ENCODE measurements at places on chromosomes 7 and 10.

DNA sequence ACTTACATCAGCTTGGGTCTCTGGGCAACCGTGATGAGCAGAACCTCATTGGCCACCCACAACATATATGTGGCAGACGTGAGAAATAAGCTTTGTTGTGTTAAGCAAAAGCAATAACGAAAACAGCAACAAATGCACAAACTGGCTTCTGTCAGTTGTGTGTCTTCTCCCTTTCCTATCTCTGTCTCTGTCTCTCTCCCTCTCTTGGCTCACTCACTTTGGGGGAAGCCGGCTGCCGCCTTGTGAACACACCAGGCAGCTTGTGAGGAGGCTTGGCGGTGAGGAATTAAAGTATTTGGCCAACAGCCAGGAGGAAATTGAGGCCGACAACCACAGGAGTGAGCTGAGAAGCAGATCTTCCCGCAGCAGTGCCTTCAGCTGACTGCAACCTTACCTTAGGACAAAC lies 21.9 kb upstream of the CDCA7L start:
- no peak overlapping the region for H3K27ac ChIP-seq
- H3K4me1 ChIP-seq, result no peaks in the 10 kb centered on the region
- no peak overlapping the region for H3K4me3 ChIP-seq

DNA sequence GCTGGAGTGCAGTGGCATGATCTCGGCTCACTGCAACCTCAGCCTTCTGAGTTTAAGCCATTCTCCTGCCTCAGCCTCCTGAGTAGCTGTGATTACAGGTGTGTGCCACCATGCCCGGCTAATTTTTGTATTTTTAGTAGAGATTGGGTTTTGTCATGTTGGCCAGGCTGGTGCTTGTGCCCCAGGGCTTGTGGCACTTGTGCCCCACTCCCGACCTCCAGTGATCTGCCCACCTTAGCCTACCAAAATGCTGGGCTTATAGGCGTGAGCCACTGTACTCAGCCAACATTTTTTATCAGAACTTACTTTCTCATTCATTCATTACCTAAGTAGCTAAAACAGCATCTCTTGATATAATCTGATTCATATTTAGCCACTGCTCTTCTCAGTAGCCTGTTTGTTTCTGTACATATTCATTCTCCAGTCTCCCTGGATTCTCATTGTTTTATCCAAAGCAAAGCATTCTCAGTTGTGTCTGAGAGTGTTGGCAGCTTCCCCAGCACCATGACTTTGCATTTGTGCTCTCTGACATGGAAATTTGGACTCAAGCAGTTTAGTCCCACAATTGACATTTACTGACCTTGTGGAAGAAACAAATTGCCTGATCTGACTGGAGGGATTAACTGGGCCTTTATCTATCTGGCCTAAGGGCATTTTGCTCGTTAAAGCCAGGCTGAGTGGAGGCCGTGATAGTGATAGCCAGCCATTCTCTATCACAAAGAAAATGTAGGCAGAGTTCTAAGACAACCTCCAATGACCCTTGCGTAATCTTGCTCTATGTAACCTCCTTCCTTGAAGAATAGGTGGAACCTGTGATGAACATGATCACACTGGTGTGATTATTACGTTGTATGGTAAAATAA lies 44.9 kb downstream of the AKR1B15 start:
- no peaks in the 10 kb centered on the region for H3K36me3 ChIP-seq
- H3K4me3 ChIP-seq, result no peak overlapping the region
- H3K27me3 ChIP-seq, result no peaks in the 10 kb centered on the region
- DNase-seq, result peak; percentile 73

DNA sequence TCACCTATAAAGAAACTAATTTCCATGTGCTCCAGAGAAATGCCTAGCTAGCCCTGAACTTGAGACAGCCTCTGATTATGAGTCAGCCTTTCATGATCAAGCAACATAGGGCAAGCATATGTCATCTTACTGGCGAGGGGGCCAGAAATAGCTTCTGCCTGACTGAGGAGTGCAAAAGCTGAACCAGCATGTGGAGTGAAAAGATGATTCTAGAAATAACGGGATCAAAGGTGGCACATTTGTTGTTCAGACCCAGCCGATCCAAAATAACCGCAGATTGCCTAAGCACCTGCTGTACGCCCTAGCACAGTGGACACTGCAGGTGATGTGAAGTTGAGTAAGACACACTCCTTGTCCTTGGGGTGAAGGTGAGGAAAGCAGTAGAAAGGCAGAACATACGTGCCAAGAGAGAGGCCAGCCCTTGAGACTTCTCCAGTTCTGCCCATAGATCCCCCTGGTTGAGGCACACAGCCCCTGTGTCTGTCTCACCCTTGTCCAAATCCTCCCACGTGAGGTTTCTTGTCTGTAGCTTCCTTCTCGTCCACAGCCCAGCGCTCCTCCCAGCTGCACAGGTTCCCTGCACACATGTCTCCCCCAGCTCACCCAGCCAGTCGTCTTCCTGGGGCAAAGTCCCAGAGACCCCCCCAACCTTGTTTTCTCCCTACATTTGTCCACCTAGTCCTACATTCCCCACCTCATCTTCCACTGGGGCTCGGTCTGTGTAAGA lies 2.8 kb upstream of the BCL7B start:
- no peak for DNase-seq
- no peak overlapping the region for H3K27ac ChIP-seq

GRCh38 chr10:43138757-43139241 lies 554 bp downstream of the CSGALNACT2 start:
- H3K4me1 ChIP-seq, result peaks cover 14% of the 10 kb centered on the region
- H3K27ac ChIP-seq, result peak overlapping the region; percentile 96
- H3K36me3 ChIP-seq, result no peaks in the 10 kb centered on the region
- peak overlapping the region; percentile 72 for H3K4me3 ChIP-seq

GRCh38 chr10:33382216-33382600 lies 47.7 kb upstream of the NRP1 start:
- H3K36me3 ChIP-seq, result no peaks in the 10 kb centered on the region
- no peak overlapping the region for H3K27ac ChIP-seq
- H3K4me1 ChIP-seq, result no peaks in the 10 kb centered on the region
- no peak for DNase-seq

DNA sequence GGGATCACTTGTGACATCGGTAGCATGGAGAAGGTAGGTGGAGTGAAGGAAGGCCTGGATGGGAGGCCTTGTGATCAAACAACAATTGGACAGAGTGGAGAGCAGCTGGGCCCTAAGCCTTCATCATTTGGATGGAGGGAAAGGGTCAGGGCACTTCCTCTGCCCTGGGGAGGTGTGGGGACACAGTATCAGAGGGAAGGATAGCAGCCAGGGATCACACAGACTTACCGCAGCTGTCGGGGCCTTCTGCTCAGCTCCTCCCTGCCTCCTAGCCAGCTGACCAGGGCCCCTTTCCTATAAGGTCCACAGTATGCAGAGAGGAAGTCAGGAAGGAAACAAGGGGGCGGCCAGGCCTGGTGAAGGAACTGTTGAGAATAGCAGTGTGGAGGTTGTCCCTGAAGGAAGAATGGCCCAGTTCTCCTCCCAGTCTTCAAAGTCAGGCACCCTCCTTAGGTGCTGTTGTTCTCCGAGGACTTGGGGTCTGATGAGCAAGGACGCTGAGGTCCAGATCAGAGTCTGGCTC lies 62.1 kb downstream of the ABCC2 start:
- no peak overlapping the region for H3K27ac ChIP-seq
- H3K36me3 ChIP-seq, result no peaks in the 10 kb centered on the region
- H3K4me3 ChIP-seq, result no peak overlapping the region
- DNase-seq, result no peak
- H3K27me3 ChIP-seq, result no peaks in the 10 kb centered on the region
- H3K4me1 ChIP-seq, result peaks cover 5% of the 10 kb centered on the region

DNA sequence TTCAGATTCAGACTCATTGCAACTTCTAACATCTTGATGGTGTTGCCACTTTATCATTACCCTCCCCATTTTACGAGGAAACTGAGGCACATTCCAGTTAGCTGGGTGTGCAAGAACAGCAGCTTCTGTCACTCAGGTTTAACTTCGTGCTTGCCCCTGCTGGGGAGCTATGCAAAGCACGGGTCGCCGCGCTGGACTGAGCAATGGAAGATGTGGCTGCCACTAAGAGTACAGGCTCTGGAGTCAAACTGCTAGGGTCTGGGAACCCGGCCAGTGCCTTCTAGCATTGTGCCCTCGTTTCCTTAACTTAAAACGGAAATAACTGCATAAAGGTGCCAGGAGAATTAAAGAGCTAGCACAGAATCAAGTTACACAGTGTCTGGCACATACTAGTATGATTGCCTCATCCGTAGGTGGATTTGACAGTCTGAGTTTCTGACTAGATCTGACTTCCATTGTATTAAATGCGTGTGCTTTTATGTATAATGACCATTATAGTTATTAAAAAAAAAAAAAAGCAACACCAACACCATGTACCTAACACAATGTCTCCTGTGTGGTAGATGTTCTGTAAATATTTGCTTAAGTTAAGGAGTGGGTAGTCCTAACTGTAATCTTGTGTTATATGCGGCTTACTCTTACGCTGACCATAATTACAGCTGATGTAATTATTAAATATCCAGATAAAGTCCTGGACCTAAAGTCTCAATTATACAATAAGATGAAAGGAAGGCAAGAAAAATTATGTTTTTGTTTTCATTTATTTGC lies 842 bp downstream of the ZNF22 start:
- H3K36me3 ChIP-seq, result peaks cover 25% of the 10 kb centered on the region
- no peaks in the 10 kb centered on the region for H3K27me3 ChIP-seq
- peak overlapping the region; percentile 96 for H3K27ac ChIP-seq
- H3K4me3 ChIP-seq, result peak overlapping the region; percentile 60
- DNase-seq, result peak; percentile 85
